ENCODE measurements at places on chromosomes 4 and X. TPM values are rescaled to one million over a fixed set of nuclear protein-coding genes. Genes with fewer than 3 reads are reported as not detected.

GRCh38 chr4:76270244-76271175 lies 19.0 kb downstream of the FAM47E start:
- DNase-seq: no peak

DNA sequence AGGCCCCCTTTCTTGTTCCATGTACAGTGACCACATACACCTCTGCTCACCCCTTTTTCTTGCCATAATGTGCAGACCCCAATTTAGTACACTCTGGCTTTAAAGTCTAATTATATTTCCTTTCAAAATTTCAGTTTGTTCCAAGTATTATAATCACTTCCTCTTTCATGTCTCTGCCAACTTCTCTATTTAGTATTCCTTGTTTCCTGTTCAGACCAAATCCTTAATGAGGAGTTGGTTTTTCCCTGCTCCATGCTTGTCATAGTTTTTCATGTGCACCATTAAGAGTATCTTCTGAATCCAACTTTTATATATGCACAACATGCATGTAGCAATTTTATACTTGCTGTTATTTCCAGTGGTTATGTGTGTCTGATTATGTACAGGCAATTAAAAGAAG lies 32.3 kb downstream of the USP53 start:
- DNase-seq: no peak

GRCh38 chr4:36884151-36884550 lies 360.4 kb upstream of the NWD2 start:
- no peak for DNase-seq

GRCh38 chrX:15382813-15383212 lies 1.4 kb downstream of the VEGFD start:
- DNase-seq: no peak

DNA sequence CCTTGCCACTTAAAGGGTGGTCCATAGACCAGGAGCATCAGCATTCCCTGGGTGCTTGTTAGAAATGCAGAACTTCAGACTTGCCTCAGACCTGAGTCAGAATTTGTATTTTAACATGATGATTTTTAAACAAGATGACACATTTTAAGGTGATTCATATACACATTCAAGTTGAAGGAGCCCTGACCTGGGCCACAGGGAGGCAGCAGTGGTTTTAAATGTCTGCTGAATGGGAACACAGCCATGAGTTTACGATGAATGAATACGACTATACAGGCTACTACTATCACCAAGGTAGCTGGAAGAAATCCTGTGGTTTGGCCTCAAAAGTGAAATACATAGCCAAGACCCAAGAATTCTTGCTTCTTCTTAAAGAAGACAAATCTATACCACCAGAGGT lies 2.9 kb downstream of the HDAC8 start:
- DNase-seq: peak; percentile 42

DNA sequence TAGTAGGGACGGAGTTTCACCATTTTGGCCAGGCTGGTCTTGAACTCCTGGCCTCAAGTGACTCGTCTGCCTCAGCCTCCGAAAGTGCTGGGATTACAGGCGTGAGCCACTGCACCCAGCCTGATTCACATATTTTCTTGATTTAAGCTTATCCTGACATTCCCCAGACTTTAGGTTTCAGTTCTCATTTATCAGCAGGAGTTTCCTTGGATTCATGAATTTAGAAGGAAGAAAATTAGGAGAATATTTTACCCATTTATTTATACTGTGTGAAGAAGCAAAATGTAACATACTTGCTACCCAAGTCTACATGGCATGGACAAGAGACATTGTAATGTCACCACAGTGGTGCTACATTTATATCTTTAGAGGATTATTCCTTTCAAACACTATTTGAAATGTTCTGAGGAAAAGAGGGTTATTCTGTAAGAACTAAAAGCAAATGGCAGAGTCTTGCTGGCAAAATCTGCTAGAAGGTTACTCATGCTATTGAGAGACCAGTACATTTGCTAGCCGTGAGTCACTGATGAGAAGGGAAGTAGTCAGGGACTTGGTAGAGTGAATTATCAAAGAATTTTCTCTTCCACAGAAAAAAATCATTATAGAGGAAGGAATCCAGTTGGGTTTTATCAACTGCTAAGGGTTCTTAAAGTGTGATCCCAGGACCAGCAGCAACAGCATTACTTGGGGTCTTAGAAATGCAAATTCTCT lies 26.1 kb upstream of the CFAP299 start:
- DNase-seq: peak; percentile 73

GRCh38 chr4:147157860-147158701 lies 212.4 kb upstream of the TTC29 start:
- DNase-seq: no peak

GRCh38 chrX:15848576-15848975 lies 6.0 kb downstream of the AP1S2 start:
- no peak for DNase-seq

PABPC1L2A gene
- total RNA-seq: not detected

DNA sequence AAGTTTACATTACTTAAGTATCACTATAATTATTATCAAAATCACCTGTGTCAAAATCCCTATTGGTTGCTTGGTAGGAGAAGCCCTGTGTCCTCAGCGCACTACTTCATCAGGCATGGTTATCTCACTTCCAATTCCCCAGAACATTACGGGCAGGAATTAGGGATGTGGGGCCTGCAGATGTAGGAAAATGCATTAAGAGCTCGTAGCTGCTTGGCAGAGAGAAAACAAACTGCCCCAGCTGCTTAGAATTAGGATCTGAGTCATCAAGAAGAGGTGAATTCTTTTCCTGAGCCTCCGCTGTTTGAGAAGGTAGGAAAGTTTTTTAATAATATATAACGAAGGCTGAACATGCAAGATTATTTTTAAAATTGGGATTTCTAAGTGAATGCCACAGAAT lies 31.1 kb upstream of the CLNK start:
- DNase-seq: no peak

FAM53A gene
- 10.9 TPM for total RNA-seq

GRCh38 chr4:71132486-71132885 lies 139.0 kb downstream of the DCK start:
- DNase-seq: no peak

DNA sequence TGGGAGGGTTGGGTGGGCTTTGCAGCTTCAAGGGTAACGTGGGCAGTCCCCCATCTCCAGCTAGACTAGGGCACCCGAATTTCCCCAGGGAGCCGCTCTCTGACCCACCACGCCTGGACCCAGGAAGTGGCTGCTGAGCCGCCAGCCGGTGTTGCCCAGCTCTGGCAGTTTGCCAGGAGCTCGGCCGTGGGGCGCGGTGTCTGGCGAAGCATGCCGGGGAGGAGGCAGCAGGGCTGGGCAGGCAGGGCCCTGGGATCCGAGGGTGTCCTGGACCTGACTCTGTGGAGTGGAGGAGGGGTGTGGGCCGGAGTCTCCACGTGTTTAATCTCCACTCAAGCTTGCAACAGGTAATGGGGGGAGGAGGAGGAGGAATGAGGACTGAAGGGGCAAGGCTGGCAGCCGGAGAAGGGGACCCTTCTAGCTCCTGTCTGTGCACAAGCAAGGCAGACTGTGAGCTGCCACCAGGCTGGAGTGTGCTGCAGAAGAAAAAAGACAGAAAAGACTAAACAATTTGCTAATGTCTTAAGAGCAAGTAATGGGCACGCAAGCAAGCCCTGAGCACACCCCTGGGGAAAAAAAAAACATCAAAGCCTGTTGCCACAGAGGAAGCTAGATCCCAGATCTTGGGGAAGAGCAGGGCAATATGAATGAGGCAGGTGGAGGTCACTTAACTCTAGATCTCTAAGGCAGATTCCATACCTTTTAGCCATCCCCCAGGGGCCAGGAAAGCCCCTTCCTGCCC lies 2.4 kb downstream of the LONRF3 start:
- peak; percentile 38 for DNase-seq

OTUD5 gene
- 17.8 TPM for total RNA-seq

- DNase-seq: no peak
These were observed 90.9 kb downstream of the ZNF827 start for GRCh38 chr4:145847764-145848163.

- DNase-seq: no peak
These were observed 9.2 kb downstream of the CTSO start for GRCh38 chr4:155944516-155944915.

TMEM154 gene
- total RNA-seq: 2.6 TPM

TNMD gene
- total RNA-seq: not detected

FAM149A gene
- total RNA-seq: 1.5 TPM

DNA sequence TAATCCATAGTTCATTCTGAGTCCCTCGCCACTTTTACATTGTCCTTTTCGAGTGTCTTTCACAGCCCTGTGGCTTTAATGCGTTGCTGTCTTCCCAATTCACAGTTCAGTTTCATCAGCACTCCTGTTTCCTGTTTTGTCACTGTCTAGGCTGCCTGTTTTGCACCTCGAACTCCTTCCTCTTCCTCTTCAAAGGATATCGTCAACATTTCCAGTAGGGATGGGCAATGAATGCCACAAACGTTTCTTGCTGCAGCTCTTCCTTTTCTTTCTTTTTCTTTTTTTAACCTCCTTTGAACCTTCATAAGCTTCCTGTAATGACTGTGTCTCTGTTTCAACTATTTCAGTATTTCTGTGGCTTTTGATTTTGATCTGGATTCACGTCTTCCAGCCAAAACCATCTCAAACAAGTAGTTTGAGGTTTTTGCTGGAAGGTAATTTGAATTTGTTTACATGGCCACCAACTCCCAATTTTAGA lies 105.4 kb downstream of the ANXA3 start:
- DNase-seq: no peak

Measured in Daoy (cell line).